ENCODE measurements at places on chromosomes 4 and X. TPM values are rescaled to one million over a fixed set of nuclear protein-coding genes. Genes with fewer than 3 reads are reported as not detected.

The NIPAL1 gene
- total RNA-seq = 2.0 TPM

The RWDD4 gene
- total RNA-seq = 24.2 TPM

The OTC gene
- not detected for total RNA-seq

The RHOXF2 gene
- not detected for total RNA-seq

The UBL4A gene
- total RNA-seq = 63.5 TPM

The IL15 gene
- total RNA-seq = 0.67 TPM

The NPNT gene
- total RNA-seq = 0.17 TPM

The POF1B gene
- 0.05 TPM for total RNA-seq

The PCSK1N gene
- 0.36 TPM for total RNA-seq
